Activated CD4-positive, alpha-beta memory T cell treated with anti-CD3 and anti-CD28 coated beads for 36 hours (primary cell): ENCODE measurements at places on chromosomes 3 and 15. TPM values are rescaled to one million over a fixed set of nuclear protein-coding genes. Genes with fewer than 3 reads are reported as not detected.

The KBTBD13 gene
- total RNA-seq = not detected

The FEZF2 gene
- total RNA-seq = not detected

DNA sequence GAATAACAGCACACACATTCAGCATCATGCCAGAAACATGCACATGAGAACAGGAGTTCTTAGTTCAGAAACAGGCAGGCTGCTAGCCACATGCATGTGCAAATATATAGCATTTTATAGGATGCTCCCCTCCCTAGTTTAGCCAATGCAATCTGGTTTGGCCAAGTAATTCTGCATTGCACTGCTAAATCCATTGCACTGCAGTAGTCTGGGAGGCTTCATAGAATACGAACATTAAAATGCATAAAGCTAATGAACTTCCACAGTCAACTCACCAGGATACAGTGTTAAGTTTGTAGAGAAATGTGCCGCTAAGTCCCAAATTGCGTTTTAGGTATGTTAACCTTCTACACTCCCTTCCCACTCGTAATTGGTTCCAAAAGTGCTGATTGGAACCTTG is 41.8 kb downstream of the EHHADH start:
- no peak for DNase-seq

The SKOR1 gene
- total RNA-seq = 0.12 TPM

The LRRC31 gene
- total RNA-seq = not detected

DNA sequence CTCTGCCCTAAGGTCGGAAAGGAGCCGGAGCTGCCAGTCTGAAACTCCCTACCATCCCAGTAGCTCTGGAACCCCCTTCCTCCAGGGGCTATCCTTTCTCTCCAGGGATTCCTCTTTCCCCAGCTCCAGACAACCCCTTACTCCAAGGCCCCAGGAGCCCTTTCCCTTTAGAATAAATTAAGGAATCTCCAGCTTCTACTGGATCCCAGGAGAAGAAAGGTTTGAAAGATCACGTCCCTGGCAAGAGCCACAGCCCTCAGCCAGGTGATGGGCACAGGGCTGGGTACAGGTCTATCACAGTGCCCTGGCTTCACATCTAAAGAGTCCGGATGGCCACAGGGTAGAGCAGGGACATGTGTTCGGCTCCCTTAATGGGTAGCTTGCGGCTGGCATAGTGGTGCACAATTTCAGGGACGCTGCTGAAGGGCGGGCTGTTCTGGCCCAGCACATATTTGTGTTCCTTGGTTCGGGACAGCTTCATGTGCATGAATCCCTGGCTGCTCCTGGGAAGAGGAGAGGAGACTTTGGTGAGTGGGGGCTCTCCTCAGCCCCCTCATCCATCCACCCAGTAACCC is 20.0 kb downstream of the SHF start:
- no peak for DNase-seq

- no peak for DNase-seq
Observed at GRCh38 chr3:88267847-88268246, 118.1 kb downstream of the C3orf38 start.

The OSTN gene
- not detected for total RNA-seq

- no peak for DNase-seq
Observed at GRCh38 chr15:39663704-39664250, 82.9 kb downstream of the THBS1 start.
